ENCODE measurements at places on chromosomes 1 and 21.

DNA sequence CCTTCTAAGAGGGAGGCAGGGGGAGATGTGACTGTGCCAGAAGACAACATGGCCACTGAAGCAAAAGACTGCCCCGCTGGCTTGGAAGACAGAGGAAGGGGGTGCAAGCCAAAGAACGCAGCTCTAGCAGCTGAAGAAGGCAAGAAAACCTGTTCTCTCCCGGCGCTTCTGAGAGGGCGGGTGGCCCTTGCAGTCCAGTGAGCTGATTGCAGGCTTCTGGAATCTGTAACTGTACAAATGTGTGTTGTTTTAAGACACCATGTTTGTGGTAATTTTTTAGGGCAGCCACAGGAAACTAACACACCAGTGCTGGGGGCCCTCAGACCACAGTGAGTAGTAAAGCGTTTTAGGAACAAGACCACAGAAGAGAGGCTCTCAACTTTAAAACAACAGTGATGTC lies 47.0 kb downstream of the CD46 start:
- DNase-seq, result peak; percentile 30

GRCh38 chr1:100927276-100927675 lies 31.4 kb downstream of the SLC30A7 start:
- peak; percentile 83 for DNase-seq

DNA sequence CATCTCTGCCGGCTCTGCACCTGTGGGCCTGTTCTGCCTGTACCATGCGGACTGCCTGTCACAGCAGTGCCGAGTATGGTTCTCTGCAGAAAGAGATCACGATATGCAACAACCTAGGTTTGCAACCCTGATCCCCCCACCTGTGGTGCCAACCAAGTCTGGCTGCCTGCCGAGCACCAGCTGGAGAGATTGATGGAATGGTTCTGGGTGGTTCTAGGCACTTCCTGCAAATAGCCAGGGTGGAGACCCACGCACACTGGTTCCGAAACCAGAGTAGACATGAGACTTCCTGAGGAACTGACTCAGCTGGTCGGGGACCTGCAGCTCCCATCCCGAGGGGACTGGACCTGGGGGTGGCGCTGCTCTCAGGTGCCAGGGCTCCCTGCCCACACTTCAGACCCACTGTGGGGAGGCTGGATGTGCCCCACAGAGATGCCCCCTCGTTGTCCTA lies 5.4 kb downstream of the TPRG1L start:
- DNase-seq, result no peak

- DNase-seq, result peak; percentile 20
Measured at GRCh38 chr1:211739671-211740411, 64.4 kb upstream of the NEK2 start.

DNA sequence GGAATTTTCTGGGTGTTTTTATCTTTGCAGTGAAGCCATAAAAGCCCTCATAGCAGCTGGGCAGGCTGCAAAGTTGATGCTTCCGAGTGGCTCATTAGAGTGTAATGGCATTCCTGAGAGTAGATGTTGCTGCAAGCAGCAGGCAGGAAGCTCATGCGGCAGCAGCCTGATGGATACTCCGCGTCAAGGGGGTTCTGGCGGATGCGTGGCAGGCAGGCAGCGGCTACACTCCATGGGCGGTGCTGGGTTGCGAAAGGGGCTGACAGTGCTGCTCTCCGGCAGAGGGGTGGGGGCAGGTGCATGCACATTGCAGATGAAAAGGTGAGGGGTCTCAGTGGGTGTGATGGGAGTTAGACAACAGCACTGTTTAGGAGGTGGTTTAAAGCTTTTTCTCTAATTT lies 93.2 kb upstream of the AJAP1 start:
- no peak for DNase-seq

DNA sequence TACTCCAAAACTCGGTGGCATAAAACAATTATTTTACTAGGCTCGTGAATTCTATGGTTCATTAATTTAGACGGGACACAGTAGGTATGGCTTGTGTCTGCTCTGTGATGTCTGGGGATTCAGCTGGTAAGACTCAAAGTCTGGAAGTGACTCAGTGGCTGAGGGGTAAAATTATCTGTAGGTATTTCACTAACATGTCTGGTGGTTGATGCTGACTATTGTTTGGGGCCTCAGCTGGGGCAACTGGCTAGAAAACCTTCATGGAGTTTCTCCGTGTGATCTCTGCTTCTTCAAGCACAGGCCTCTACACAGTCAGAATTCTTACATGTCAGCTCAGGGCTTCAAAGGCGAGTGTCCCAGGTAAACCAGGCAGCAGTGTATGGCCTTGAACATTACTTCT lies 41.2 kb upstream of the KLF17 start:
- no peak for DNase-seq

DNA sequence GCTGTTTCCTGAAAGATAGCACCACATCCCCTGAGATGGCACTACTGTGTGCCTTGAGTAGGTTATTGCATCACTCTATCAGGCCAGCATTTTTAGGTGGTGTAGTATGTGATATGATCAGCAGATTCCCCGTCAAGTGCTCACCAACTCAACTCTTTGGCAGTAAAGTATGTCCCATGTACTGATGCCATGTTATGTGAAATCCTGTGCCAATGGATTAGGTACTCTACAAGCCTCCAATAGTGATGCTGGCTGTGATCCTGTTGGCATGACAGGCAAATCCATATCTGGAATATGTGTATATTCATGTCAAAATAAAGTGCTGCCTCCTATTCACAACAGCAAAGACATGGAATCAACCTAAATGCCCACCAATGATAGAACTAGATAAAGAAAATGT lies 137.2 kb upstream of the CAMK1G start:
- no peak for DNase-seq

DNA sequence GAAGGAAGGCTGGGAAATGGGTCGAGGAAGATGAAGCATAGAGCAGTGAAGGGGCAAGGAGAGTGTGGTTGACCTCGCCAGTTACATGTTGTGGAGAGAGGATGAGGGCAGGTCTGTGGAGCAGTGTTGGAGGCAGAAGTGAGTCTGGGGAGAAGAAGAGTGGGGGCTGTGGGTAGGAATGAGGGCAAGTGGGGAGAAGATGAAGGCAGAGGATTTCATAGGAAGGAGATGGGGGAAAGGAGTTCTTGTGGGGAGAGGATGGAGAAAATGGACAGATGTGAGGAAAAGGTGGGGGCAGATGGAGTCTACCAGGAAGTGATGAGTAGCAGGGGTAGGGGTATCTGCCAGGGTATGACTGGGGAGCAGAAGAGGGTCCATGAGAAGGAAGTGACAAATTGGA lies 3.6 kb downstream of the ARMH1 start:
- DNase-seq, result no peak

GRCh38 chr21:36705679-36706481 lies 7.0 kb downstream of the SIM2 start:
- no peak for DNase-seq

GRCh38 chr1:16971341-16972188 lies 8.9 kb downstream of the MFAP2 start:
- no peak for DNase-seq

DNA sequence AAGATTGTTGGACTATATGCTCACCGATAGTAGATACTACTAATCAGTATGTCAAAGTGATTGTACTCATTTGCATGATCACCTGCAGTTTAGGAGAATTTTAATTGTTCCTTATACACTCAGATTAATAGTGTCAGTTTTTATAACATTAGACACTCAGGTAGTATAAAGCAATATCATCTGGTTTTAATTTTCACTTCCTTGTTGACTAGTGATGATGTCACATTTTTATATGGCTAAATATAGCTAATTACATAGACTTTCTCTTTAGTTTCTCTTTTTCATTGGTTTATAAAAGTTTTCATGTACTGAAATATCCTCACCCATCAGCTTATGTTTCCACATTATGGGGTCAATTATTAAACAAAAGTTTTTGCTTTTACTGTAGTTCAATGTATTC lies 1332.4 kb upstream of the ADGRL2 start:
- DNase-seq, result no peak

DNA sequence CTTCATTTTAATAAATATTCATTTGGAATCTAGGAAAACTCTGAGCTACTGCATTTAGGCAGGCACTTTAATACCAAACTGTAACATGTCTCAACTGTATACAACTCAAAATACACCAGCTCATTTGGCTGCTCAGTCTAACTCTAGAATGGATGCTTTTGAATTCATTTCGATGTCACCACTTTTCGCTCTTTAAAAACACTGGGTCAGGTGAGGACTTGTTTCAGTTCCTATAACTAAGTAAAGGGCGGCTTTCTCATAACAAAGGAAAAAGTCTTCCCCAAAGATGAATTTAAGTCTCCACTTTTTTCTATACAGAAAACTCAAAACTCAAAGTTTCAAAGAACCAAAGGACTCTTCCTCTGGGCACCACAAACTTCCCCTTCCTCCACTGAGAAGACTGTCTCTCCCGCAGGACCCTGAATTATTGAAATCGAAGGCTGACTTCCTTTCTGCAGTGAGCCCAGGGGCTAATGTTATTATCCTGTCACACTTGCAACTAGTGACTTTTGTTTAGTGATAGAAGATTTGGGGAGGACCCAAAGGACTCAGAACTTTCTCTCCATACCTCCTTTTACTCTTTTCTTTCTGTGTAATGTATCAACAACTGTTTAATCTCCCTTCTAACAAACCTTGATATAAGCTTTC lies 9.7 kb upstream of the DHX9 start:
- DNase-seq, result no peak

- DNase-seq, result no peak
Measured at GRCh38 chr1:39849203-39849602, 34.1 kb downstream of the TRIT1 start.

GRCh38 chr1:78607334-78607927 lies 12.8 kb upstream of the IFI44L start:
- no peak for DNase-seq

GRCh38 chr1:162023547-162024501 lies at the start of gene OLFML2B:
TSS of gene OLFML2B (minus strand) at chr1:162023869. CDS start at chr1:162023430, 439 bp downstream.
- peak; percentile 24 for DNase-seq

DNA sequence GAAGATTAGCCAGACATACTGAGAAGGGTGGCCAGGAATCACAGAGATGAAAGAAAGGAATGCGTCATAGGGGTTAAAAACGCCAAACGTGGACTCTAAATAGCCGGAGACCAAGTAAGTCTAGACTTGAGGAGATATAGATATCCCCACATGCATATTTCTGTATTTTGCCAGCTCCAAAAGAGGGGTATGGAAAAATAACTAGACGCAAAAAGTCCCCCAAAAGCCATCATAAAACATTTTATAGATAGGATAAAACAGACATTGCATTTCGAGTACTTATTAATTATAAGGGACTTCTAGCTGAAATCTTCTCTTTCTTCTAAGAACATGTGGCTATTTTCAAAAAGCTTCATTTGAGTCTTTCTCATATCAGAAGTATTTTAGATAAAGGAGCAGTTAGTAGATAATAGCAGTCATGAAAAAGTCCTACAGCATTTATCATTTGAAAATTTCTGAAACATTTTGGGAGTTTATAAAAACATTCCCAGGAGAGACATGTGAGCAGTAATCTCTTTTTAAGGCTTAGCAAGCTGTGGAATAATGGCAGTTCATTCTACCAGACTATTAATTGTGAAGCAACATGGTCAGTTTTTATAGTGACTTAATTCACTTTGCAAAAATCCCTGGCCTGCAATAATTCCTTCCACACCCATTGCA lies 6.1 kb downstream of the KIF26B start:
- DNase-seq, result no peak

GRCh38 chr1:8026976-8027747 lies 1.1 kb upstream of the ERRFI1 start:
- DNase-seq, result no peak

GRCh38 chr1:19643602-19644394 lies at the start of gene NBL1:
TSS of gene NBL1 (plus strand) at chr1:19644311. CDS start at chr1:19655031, 10,720 bp downstream.
- DNase-seq, result peak; percentile 69

DNA sequence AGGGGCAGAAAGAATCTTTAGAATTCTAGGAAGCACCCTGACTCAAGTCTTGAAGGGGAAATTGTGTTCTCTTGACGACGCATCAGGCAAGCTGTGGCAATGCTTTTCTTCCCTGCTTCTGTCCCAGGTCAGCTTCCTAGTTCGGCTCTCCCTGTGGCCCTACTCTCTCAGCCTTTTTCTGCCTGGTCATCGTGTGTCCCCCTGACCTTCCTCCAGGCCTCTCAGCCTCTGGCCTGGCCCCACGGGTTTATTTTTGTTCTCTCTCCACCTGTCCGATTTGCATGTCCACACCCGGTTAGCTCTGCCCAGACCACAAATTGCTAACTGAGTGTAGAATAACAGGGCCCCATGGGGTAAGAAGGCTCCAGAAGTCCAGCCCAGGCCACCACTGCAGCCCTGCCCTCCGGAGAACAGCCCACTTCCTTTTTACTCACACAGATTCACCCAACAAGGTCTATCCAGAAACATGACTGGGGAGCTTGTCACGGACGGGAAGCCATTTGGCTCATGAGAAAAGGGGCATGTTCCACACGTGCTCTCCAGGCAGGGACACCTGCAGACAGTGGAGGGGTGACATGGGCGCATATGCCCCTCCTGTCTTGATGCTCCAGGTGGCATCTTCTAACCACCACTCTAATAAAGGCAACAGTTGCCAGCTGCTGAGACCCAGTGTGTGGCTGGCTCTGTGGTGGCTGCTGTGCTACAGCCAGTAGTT lies 9.8 kb downstream of the KCNN3 start:
- no peak for DNase-seq

DNA sequence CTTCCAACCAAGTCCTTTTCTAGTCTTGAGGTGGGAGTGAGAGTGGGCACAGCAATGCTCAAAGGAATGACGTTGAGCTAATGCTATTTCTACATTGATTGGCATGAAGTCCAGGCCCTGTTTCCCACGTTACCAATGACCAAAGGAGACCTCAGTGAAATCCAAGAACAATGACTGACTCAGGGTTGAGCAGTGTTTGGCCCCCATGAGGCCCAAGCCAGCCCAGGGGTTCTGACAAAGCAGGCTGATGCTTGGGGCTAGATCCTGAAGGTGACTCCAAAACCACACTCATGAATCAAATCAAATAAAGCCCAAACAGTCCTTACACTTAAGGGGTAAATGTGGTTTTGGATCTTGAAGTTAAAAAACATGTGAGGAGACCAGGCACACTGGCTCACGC lies 278.5 kb upstream of the GJB5 start:
- DNase-seq, result no peak

DNA sequence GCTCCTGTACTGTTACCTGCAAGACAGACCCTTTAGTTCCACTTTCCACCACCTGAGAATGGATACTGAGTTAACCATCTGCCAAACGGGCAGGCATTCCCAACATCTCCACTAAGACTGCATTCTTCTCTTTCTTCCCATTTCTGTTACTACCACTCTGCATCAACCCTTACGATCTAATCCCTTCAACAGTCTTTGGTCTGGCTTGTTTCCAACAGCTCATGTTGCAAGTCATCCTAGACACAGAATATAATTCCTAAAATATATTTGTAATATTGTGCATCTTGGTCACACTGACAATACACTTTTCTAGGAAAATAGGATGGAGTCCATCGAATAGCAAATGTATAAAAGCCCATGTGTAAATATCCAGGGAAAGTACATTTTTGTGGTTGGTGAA lies 166.7 kb downstream of the SIPA1L2 start:
- no peak for DNase-seq

GRCh38 chr1:209302779-209303568 lies 280.5 kb upstream of the CAMK1G start:
- no peak for DNase-seq
